H7 (cell line): ENCODE measurements at places on chromosomes 4 and X. TPM values are rescaled to one million over a fixed set of nuclear protein-coding genes. Genes with fewer than 3 reads are reported as not detected.

ENAM gene
- total RNA-seq = not detected in 2 replicates

ETDB gene
- not detected in 2 replicates for total RNA-seq

PDGFC gene
- total RNA-seq = 5.1 and 6.5 TPM in 2 replicates

ZNF732 gene
- not detected in 2 replicates for total RNA-seq

BRS3 gene
- total RNA-seq = not detected in 2 replicates

OTUD6A gene
- total RNA-seq = not detected in 2 replicates

HEPH gene
- total RNA-seq = 27.5 and 51.7 TPM in 2 replicates

H2BW2 gene
- total RNA-seq = not detected in 2 replicates

TSPAN7 gene
- total RNA-seq = 1.1 and 1.5 TPM in 2 replicates

N4BP2 gene
- 18.0 and 20.9 TPM in 2 replicates for total RNA-seq

MTMR8 gene
- 3.2 and 5.1 TPM in 2 replicates for total RNA-seq

IL15 gene
- total RNA-seq = 1.4 and 1.7 TPM in 2 replicates

GRCh38 chr4:156948738-156949137, 22.9 kb downstream of the PDGFC start:
- DNase-seq = no peak

DNA sequence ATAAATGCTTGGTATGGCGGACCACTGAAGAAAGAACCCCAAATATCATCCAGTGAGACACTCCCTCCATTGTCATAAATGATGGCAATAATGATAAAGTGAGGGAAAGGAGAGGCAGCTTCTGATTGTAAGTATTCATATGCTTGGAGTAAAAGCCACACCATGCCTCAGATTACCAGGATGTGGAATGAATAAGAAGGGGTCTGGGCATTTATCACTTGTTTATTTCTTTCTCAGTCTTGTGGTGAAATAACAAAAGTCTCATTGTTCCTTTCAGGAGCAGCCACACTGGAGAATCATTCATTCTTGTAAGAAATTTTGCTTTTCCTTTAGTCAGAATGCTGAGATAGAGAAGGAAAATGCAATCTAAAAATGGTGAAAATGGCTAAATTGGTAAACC, 21.7 kb downstream of the F8 start:
- DNase-seq = no peak

GRCh38 chr4:38290366-38290765, 330.2 kb downstream of the PTTG2 start:
- no peak for DNase-seq

GRCh38 chr4:158809611-158810486, 41.0 kb downstream of the FNIP2 start:
- no peak for DNase-seq

DNA sequence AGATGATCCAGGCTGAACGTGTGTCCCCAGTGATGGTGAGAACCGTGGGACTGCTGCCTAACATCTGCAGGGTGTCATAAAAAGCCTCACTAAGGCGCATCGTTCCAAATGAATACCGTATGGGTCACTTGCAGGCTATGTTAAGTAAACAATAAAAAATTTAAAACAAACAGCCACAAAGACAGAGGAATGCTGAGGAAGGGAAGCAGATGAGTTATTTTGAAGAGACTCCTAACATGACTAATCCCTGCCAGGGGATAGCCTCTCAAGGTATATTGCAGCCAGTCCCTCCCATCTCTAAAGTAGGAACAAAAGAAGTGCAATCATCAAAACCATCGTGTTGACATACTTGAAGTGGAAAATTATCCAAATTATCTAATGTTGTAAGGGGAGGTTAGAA, 83.8 kb downstream of the UNC5C start:
- no peak for DNase-seq

- no peak for DNase-seq
These were observed 121.6 kb upstream of the TRIM2 start for GRCh38 chr4:153082322-153083301.

DNA sequence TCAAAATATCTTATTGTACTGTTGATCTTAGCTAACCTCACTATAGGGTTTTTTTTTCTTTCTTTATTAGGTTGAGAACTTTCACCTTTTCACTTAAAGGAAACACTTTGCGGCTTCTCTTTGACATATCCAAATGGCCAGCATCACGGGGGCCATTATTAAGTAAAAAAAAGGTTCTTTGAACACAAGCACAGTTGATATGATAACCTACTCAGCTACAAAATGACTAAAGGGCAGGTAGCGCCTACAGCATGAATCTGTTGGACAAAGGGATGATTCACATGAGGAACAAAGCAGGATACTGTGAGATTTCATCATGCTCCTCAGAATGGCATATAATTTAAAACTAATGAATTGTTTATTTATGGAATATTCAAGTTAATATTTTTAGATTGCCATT, 119.6 kb downstream of the CCSER1 start:
- DNase-seq = no peak

DNA sequence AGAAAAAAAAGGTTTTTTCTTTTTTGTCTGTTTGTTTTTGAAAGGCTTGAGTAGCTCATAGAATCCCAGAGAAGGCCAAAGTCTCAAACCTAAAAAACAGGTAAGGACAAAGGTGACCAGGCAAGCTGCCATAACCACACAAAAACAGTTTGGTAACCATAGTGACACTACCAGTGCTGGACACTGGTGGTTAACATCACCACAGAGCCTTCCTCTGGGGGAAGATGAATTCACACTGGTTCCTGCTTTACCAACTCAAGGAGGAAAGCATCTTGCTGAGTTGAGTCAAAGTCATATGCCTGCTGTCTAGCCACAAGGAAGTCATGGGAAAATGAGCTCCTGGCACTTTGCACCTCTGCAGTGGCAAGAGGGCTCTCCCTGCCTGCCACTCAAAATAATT, 32.5 kb downstream of the IDS start:
- no peak for DNase-seq

DNA sequence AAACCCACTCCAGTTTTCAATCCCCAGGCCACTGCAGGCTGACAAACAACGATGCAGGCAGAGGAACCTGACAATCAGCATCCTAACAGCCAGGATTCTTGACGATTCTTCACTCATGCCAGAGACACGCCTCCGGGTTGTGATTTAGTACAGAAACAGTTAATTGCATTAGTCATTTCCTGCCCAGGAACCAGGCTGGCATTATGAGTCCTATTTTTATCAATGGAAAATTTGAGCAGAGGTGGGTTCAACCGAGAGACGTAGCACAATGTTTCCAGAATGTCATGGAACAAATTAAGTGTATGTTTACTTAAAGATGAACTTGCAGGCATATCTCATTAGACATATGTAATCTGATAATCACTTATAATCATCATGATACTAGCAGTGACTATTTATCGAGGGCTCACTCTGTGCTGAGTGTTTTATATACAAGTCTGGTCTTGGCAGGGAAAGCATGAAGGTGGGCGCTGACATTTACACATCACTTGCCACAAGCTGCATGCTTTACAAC, 159.7 kb downstream of the NSUN7 start:
- no peak for DNase-seq

DNA sequence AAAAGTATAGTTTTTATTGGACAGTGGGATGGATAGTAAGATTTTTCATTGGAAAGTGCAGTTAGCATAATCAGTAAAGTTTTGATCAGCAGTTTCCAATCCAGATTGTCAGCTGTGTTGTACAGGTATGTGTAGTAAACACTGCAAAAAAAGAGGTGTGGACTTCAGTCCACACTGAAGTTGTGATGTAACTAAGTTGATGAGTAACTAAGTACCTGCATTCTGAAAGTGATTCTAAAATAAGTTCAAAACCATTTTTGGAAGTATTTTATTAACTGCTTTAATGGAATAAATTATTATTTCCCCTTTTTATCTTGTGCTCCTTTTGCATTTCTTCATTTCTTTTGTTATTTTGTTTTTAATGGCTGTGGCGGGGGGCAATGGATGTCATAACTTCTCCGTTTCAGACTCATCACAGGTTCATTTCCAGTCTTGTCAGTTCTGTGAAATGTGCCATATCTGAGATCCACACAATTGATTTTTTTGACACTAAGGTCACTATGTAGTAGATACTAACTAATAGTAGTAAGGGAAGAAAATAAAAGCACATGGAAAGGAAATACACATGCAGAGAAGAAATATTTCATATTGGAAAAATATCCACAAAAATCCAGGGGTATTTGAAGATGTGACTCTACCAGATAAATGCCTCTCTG, 247.5 kb downstream of the GABRG1 start:
- no peak for DNase-seq

DNA sequence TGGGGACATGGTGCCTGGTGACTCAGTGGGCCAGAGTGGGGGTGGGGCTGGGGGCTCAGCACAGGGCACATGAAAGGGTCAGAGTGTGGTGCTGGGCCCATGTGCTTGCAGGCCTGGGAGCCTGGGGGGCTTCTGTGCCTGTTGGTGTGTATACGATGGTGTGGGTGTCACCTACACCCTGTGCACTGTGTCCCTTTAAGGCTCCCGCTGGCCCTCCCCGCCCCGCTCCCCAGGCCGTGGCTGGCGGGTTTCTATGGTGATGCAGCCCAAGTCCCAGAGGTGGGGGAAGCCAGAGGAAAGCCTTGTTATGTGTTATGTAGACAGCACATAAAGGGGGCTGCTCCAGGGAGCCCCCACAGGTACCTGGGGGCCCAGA, 5.5 kb downstream of the L1CAM start:
- no peak for DNase-seq

GRCh38 chrX:13257223-13258051, 62.4 kb downstream of the ATXN3L start:
- no peak for DNase-seq

- DNase-seq = no peak
These were observed 92.1 kb downstream of the KDR start for GRCh38 chr4:55033296-55033695.

- DNase-seq = peak; percentile 82
These were observed at the start of gene FLNA for GRCh38 chrX:154374313-154375155. Gene FLNA (minus strand): TSS chrX:154374634. CDS start chrX:154371245, 3,389 bp downstream.

DNA sequence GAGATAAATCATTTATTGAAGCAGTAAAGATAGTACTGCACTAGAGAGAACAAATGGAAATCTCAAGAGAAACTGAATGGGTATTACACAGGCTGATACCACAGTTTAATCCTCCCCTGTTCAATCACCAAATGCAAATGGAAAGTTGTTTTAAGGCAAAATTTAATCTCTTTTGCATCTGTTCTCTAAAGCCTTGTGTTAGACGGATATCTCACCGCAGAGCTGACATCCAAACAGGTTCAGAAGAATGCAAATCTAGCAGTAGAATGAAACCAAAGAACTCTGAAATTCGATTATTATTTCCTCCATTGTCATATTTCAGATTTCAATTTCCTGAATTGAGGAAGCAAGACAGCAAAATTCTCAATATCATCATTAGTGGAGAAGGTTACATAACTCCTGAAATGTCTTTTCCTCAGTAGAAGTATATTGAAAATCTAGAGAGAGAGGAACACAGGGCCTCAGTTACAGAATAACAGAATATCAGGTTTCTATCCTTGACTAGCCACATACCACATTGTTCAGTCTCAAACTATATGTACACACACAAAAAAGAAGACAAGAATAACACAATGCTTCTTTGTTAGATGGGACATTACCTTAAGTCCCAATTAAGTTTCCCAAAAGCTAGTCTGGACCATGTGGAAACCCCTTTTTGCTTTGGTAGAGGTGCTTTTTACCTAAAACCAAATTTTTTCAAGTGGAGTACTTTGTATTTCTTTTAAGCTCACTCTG, 94.1 kb upstream of the BANK1 start:
- no peak for DNase-seq

GRCh38 chr4:3702561-3703221, 63.5 kb upstream of the ADRA2C start:
- DNase-seq = no peak

DNA sequence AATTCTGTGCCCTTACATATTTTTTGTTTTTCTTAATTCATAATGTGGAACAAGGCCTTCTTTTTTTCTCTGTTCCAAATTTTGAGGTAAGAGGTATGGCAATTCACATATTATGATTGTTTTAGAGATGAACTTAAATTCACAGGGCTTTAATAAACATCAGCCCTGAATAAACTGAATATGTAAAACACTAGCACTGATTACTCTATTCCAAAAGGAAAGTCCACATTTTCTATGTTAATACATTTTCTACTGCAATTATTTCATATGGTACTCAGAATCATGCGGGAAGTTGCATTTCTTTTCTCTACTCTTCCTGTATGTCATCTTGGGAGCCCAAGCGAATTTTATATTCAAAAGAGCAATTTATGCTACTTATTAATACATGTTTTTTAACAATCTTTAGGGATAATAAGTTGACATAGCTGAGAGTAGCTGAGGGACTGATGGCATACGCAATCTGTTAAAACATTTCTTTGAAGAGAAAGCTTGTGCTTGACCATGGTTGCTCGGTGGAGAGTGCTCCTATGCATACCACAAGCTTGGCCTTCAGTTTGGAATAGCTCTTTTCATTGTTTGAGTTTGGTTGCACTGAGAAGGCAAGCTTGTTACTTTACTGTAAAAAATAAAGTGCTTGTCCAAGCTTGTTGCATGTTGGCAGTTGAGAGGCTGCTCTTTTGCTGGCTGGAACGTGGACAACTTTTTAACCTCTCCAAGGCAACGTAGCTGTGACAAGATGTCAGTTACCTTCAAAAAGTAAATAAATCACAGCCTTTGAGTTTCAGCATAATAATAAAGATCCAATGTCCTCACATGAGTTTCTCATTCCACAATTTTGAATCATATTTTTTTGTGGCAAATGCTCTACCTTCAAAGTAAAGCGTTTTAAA, 196.3 kb upstream of the SPRY1 start:
- DNase-seq = no peak

DNA sequence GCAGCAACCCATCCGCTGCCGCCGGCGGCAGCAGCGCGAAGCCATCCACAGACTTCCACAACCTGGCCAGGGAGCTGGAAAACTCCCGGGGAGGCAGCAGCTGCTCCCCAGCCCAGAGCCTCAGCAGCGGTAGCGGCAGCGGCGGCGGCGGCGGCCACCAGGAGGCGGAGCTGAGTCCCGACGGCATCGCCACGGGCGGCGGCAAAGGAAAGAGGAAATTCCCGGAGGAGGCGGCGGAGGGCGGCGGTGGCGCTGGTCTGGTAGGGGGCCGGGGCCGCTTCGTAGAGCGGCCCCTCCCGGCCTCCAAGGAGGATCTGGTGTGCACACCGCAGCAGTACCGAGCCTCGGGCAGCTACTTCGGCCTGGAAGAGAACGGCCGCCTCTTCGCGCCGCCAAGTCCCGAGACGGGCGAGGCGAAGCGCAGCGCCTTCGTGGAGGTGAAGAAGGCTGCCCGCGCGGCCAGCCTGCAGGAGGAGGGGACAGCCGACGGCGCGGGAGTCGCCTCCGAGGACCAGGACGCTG, 4.9 kb downstream of the PRDM8 start:
- peak; percentile 92 for DNase-seq

DNA sequence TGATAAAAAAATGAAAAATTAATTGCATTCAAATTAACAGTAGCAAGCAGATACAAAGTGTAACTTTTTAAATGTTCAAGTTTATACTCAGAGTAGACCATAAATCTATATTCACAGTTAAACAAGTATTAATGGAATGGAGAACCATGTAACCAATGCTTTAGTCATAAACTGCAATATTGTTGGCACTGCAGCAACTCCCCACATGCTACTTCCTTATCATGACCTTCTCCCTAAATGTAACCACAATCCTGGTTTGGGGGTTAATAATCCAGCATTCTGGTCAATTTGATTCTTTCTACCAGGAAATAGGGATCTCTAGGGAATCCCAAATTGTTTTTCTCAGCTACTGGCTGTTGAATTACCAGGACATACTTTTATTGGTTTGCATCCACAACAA, 223.9 kb upstream of the DCAF8L1 start:
- no peak for DNase-seq

GRCh38 chr4:25367004-25367621, 9.9 kb upstream of the ANAPC4 start:
- peak; percentile 23 for DNase-seq

- DNase-seq = no peak
These were observed 12.8 kb upstream of the XIAP start for GRCh38 chrX:123847056-123847455.

GRCh38 chrX:66046612-66047235, 6.8 kb upstream of the VSIG4 start:
- DNase-seq = no peak

- DNase-seq = no peak
These were observed 339.8 kb upstream of the GATB start for GRCh38 chr4:152100379-152101201.
